ENCODE measurements at places on chromosomes 6 and 20. TPM values are rescaled to one million over a fixed set of nuclear protein-coding genes. Genes with fewer than 3 reads are reported as not detected.

The GNRH2 gene
- total RNA-seq = 0.64 TPM

The DEF6 gene
- total RNA-seq = 66.3 TPM

The PDE7B gene
- total RNA-seq = not detected

The BCAS1 gene
- 0.56 TPM for total RNA-seq

The MARCKS gene
- 164 TPM for total RNA-seq

The PAK5 gene
- total RNA-seq = not detected

Data from GM12878 (cell line).